ENCODE measurements at places on chromosomes 2 and 18. TPM values are rescaled to one million over a fixed set of nuclear protein-coding genes. Genes with fewer than 3 reads are reported as not detected.
A peak's percentile ranks its signal among the peaks of the same experiment; 100 is the strongest.

The NFATC1 gene
- total RNA-seq = 2.3 TPM

GRCh38 chr2:57906152-57906732 lies 140.4 kb upstream of the VRK2 start:
- peak; percentile 71 for DNase-seq

GRCh38 chr2:241935314-241935713 lies 65.8 kb downstream of the RTP5 start:
- DNase-seq = no peak

DNA sequence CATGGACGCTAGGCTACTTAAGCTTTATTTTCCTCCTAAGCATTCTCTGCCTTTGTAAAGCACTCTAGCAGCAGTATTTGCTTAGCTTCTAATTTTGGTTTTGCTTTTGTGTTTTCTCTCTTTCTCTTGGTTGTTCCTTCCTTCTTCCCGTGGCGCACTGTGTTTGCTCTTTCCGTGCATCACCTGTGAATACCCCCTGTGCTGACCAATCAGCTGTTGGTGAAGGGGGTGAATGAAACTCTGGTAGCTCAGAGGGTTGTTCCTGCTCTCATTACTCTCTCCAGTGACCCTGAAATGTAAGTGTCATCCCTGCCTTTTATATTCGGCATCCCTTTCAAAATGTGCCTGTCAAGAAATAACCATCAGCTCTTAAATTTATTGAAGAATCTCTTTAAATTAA lies 45.5 kb upstream of the TNFRSF11A start:
- DNase-seq = peak; percentile 63

The ARHGAP25 gene
- 5.8 TPM for total RNA-seq

The ELOA2 gene
- total RNA-seq = not detected

DNA sequence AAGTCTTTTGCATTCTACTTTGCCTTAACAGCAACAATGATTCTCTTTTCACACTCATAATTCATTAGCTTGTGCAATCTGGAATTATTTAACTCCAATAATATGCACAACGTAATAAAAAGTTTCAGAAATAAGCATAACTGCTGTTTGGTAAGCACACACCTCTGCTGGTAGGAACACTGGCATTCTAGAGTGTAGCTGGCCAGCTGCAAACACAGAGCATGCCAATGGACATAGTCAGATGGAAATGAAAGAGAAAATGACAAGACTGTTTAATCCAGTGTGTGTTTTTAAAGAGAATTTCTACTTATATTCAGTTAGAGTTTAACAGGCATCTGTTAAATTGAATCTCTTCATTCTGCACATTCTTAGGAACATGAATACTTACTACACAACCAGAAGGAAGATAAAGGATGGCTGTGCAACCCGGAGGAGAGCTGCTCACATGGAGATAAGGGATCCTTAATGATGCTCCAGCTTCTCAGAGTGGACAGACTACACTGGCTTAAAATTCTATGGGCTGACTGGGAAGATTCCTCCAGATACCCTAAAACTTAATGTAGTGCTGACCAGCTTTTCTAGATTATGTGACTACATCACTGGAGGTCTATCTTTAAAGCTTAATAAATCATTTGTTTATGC lies 94.6 kb upstream of the CHAC2 start:
- DNase-seq = no peak

- no peak for DNase-seq
Measured at GRCh38 chr2:26461601-26462023, 16.3 kb downstream of the OTOF start.

GRCh38 chr2:199392363-199392762 lies 65.4 kb downstream of the SATB2 start:
- no peak for DNase-seq

DNA sequence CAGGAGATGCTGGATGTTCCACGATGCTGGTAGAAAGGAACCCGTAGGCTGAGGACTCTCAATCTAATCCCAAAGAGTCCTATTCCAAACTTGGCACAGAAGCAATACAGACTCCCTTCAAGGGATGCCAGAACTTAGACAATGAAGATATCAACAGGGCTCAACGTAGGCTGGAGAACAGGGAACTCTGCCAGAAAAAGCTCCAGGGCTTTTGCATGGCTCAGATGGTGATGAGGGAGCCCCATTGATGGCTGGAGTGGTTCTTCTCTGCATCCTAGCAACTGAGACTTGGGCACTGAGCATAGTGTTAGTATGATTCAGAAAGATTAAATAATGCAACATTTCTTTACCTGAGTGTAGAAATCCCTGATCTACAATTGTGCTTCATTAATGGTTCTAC lies 117.2 kb upstream of the NCK2 start:
- no peak for DNase-seq

- no peak for DNase-seq
Measured at GRCh38 chr2:35298493-35298892, 1057.1 kb upstream of the CRIM1 start.

The NEB gene
- total RNA-seq = 0.53 TPM

DNA sequence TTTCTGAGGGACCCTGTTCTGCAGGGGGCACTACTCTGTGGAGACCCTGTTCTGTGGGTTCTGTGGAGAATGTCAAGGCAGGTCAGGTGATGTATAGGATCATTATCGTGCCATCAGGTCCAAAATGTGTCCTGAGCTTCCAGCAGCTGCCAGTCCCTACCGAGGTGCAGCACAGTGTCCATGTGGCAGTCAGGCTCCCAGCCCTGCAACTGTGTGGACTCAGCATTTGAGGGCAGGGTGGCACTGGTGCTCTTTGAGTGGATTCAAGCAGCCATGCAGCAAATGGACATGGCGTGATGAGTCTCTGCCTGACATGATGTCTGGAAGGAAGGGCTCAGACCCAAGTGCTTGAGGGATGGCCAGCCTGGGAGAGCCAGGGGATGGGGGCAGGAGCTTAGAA lies 35.0 kb downstream of the STK25 start:
- no peak for DNase-seq

DNA sequence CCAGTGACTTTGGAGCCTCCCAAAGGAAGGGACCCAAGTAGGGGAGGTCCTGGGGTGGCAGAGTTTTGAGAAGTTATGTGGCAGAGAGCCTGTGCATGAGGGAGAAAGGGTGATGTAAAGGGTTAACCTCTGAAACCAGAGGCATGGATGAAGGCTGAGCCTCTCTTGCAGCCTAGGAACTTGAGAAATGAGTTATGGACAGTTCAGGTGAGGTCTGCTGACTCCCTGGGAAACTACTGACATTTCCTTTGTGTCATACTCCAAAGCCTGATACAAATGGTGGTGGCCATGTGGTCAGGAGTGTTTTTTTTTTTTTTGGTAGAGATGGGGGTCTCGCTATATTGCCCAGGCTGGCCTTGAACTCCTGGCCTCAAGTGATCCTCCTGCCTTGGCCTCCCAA lies 12.4 kb upstream of the GNLY start:
- no peak for DNase-seq

The C2orf80 gene
- not detected for total RNA-seq

The QPCT gene
- 0.19 TPM for total RNA-seq

- no peak for DNase-seq
Measured at GRCh38 chr18:3118195-3119010, 101.4 kb downstream of the MYOM1 start.

The ZSWIM2 gene
- total RNA-seq = 0.39 TPM

The HOXD13 gene
- not detected for total RNA-seq

DNA sequence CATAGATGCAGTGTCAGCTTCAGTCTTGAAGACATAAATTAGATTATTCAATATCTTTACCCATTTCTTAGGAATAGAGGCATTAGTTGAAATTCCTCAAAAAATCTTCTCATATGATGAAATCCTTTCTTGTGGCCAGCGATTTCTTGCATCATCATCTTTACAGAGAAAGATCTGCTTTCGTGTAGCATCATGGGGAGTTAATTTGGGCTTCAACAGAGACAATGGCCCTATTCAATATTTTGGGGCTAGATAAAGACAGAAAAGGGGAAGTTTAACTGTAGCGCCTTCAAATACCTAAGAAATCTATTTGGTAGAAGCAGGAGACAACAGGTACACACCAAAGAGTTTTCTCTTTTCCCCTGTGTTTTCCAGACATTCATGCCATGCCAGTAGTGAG lies 73.8 kb downstream of the TGFA start:
- DNase-seq = no peak

DNA sequence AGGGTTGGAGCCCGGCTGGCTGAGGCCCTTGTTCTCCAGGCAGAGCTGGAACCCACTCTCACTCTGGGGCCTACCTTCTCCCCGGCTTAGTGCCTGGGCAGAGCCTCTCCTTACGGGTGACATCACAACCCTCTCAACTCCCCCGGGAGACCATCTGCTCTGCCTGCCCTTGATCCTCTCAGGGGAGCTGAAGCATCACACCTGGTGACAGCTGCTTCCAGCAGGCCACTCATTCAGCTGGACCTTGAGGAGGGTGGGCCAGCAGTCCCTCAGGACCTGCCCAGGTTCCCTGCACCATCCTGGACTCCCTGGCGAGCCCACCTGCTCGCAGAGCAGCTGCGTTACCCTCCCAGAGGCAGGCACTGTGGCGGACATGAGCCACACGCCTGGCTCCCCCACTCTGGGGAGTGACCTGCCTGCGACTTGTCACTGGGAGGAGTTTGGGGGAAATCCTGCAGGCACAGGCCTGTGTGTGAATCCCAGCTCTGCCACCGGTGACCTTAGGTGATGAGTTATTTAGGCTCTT lies 13.1 kb downstream of the HS6ST1 start:
- DNase-seq = no peak

Data from neural progenitor cell (in vitro differentiated cells).